ENCODE measurements at places on chromosomes 13 and 19.

GRCh38 chr19:33727331-33727998, 69.2 kb upstream of the KCTD15 start:
- DNase-seq: no peak

DNA sequence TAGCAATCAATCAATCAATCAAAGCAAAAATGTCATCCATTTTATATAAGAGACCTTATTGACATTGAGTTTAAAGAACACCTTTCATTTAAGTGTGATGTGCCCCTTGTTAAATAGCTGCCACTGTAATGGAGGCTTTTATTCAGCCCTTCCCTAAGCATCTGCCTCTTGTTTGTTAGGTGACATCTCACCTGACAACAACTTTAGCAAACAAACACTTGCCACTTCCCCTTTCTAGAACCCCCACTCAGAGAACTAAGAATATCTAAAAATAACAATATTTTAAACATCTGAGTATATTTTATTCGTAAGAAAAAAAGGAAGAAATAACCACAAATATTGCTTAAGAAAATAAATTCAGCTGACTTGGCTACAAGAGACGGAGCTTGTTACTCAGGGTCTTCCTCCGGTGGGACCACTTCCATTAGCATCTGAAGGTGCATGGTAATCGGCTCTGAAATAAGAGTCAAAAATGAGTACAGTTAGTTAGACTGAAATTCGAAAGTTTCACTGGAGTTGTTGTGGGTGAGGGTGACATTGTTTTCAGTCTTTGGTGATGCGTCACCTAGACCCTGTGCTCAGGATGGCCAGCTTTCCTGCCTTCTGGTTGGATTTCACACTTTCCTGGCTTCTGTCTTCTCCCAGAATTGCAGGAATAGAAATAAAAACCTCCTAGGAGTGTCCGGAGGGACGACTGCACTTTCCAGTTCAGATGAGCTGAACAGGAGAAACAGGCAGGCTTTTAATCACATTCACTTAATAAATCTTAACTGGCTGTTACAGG, 39.1 kb downstream of the SLC7A9 start:
- no peak for DNase-seq

DNA sequence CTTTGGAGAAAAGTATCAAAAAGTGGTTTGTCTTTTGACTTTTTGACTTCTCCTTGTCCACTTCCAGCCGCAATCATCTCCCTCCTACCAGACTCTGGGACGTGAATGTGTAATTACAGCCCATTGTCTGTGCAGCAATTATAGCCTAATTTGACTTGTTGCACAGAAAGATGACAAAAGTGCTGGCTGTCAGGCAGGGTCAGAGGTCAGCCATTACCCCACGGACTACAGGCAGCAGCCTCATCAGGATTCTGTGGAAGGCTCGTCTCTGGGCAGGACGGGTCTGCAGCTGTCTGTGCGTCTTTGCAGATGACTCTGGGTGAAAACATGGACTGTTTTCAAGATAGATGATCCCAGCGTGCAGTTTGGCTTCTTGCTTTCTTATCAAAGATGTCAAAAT, 102.2 kb upstream of the EDNRB start:
- DNase-seq: no peak

- no peak for DNase-seq
These were observed 415.8 kb upstream of the PCDH9 start for GRCh38 chr13:67645874-67646467.

- no peak for DNase-seq
These were observed 192.8 kb downstream of the LACC1 start for GRCh38 chr13:44072536-44072935.

GRCh38 chr13:93603043-93603442, 376.4 kb downstream of the GPC6 start:
- no peak for DNase-seq

- no peak for DNase-seq
These were observed 924 bp downstream of the RGCC start for GRCh38 chr13:41458187-41458760.

GRCh38 chr19:34999498-35000337, at the start of gene GRAMD1A:
Gene GRAMD1A (plus strand): TSS chr19:35000323. CDS start chr19:35000479, 156 bp downstream.
- peak; percentile 63 for DNase-seq

DNA sequence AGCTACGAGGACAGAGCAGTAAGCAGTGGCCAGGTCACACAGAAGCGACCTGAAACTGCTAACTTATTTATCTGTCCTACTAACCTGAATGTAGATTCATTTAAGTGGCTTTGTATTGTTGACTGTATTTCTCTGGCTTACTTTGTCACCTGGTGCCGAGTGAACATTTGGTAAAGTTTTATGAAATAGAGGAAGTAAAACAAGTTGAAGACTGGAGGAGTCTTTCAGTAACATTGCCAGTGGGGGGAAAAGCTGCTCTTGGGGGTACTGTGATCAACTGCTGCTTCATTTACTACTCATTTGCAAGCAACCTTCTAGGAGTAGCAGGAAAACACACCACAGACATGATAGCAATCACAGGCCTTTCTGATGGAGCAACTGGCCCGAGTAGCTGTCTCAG, 615.0 kb downstream of the FGF9 start:
- no peak for DNase-seq

DNA sequence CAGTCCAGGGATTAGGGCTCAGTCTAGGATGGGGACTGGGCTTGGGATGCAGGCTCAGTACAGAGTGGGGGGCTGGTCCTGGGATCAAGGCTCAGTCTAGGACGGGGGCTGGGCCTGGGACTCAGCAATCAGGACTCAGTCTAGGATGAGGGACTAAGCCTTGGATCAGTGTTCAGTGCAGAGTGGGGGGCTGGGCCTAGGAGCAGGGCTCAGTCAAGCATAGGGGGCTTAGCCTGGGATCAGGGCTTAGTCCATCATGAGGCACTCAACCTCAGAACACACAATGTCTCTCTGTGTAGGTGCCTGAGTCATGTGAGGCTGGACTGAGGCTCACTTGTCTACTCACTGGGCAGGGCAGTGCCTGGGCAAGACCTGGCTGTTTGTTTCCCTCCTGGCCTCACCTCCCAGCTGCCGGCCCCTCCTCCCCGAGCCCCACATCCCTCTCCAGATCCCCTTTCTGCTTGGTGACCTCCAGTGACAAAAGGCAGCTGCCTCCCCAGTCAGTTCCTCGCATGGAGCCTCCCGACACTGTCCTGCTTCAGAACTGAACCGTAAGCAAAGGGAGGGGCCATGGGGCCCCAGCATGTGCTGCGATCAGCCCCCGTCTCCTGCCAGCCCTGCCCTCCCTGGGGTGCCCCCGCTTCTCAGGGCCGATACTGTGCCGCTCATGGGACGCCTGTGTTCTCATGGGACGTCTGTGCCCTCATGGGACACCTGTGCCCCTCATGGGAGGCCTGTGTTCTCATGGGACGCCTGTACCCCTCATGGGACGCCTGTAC, 6.5 kb upstream of the S1PR4 start:
- DNase-seq: no peak

- DNase-seq: no peak
These were observed 1238.9 kb upstream of the MIR17HG start for GRCh38 chr13:90108547-90108946.

- DNase-seq: no peak
These were observed 1.4 kb downstream of the LENG9 start for GRCh38 chr19:54462047-54462654.

- no peak for DNase-seq
These were observed 390.1 kb downstream of the TDRD3 start for GRCh38 chr13:60787083-60787482.

DNA sequence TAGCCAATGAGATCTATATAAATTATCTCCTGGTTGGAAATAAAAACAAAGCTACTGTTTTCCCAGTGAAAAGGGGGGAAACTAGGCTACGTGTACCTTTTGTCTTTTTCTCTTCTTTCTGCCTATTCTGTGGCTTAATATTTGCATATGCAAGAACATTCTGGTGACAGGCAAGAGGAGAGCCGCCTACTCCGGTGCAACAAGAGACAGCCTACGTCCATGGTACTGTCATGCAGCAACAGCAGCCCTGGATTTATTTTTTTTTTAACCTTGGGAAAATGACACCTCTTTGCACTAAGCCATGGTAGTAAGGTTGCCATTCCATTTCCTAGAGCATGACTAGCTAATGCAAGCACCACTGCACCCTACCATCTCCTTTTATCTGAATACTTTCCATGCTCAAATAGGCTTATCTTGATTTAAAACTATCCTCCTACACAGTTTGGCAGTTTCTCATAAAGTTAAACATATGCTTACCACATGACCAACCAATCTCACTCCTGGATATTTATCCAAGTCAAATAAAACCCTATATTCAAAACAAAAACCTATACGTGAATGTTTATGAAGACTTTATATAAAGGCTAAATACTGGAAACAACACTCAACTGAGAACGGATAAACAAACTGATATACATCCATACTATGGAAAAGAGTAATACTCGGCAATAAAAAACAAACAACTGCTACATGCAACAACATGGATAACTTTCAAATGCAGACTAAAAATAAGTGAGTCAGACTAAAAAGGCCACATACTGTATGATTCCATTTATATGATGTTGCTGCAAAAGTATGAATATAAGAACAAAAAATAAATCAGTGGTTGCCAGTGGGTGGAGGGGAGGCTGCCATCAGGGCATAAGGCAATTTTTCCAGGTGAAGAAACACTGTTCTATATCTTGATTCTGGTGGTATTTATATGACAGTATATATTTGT, 17.3 kb downstream of the NUFIP1 start:
- DNase-seq: no peak

DNA sequence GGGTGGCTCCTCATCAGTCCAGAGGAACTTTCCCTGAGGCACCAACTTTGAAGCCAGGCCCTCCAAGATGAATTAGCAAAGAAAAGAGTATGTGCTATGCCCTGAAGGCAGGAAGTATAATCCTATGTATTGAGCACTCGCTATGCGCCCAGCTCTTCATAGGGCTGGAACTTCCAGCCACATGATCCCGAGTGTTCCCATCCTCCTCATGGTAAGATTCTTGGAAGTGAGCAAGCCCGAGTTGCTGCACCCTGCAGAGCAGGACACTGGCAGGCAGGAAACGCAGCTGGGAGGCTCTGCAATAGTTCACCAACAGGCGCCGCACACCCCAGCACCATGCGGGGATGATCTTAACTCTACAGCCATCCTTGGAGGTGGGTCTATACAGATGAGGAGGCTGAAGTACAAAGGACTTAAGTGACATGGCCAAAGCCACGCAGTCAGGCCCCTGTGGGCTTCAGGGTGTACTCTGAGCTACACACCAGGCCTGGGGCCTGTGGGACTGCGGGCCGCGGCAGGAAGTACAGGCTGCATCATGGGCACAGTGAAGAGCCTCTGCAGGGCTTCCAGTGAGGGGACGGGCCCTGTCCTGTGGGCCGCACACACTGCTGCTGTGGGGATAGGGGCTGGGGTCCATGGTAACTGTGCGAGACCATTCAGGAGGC, 25.1 kb downstream of the C19orf47 start:
- no peak for DNase-seq

- no peak for DNase-seq
These were observed 135.8 kb downstream of the RXFP2 start for GRCh38 chr13:31875134-31875533.

DNA sequence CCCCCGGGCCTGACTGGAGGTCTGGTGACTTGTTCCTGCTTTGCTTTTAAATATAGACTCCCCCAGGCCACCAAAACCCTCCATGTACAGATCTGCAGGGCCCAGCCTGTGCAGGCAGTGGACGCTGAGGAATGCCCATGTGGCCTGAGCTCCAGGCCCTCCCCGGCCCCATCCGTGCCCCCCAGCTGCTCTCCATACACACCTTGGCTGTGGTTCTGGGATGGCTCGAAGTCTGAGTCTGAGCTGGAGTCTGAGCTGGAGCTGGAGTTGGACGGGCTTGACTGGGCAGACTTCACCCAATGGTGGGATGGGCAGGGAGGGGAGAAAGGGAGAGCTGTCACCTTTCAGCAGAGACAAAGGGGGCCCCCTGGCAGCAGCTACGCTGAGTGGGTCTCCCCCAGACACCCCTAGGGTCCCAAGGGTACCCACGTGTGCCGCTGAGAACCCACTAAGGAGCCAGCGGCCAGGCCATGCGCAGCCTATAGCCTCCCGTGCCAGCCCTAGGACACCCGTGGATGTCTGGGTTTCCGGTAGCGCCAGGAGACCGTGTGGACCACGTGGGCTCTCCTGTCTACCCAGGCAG, 61.9 kb downstream of the MLLT1 start:
- no peak for DNase-seq

DNA sequence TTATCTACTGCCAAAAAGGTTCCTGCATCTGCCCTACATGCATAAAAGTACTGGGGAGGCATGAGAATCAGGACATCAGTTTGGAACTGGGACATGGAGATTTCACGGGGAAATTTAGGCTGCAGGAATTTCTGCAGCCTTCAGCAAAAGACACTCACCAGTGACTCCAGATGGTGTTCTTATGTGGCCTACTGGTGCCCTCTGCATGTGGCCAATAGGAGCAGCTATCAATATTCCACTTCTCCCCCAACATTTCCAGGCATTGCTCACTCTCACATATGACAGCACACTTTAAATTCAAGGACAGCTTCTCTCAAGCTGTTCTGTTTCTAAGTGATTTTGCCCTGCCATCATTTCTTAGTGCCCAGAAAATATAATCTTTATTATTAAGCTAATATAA, 570.5 kb upstream of the ARGLU1 start:
- DNase-seq: no peak

DNA sequence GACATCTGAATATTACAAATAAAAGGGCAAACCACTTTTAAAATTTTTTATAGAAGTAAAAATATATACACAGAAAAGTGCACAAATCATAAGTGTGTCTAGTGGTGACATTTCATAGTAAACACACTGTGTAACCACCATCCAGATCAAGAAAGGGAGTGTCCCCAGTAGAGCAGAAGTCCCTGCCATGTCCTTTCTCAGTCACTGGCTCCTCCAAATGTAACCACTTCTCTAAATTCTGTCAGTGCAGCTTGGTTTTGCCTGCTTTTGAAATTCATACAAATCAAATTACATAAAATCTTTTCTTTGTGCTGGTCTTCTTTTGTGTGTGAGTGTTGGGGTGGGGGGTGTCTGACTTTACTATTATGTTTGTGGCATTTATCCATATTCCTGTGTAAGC, 116.5 kb downstream of the RBM26 start:
- no peak for DNase-seq

DNA sequence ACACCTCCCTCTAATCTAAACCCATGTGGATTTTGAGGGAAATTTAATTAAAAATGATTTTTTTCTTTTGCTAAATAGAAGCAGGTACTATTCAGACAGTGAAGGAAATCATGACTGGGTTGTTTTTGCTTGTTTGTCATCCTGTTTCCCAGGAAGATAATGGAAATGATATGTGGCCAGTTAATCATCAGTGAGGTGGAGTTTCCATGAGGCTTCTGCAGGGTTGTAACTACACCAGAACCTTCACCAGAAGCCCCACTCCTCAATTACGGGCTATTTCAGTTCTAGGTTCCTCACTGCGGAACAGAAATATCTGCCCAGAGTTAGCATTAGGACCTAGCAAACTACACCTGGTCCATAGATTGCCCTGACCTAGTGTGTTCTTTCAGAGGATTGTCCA, 394.0 kb downstream of the DLEU7 start:
- DNase-seq: no peak

- no peak for DNase-seq
These were observed 58.9 kb downstream of the ENOX1 start for GRCh38 chr13:43727856-43728255.

Measured in T-helper 2 cell (primary cell).